Epithelial cell of esophagus (primary cell): ENCODE measurements at places on chromosomes 16 and 17.

DNA sequence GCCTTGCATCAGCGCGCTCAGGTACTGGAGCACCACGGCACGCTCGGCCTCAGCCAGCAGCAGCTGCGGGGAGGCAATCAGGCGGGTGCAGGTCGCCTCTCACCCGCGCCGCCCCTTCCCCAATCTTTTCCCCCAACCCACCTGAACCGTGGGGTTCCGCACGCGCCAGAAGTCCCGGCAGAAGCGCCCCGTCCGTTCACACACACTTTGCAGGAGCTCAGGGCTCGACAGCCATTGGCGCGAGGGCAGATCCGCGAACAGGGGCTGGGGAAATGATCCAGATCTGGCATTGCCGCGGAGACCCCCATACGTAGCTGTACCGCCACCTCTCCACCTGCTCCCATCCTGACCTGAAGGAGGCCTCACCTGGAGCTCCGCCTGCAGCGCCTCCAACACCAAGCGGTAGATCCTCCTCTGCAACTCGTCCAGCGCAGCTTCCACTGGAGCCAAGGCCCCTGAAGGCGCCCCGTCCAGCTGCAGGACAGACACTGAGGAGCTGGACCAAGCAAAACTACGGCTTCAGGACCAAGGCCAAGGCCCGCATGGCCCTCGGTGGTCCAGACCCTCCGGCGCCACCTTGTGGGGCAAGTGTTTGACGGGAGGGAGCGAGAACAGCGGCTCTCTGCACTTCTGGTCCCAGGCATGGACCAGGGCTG is 1.4 kb upstream of the MATCAP1 start:
- peak; percentile 85 for DNase-seq

- no peak for DNase-seq
Measured at GRCh38 chr17:65489413-65490155, 71.9 kb downstream of the AXIN2 start.

- no peak for DNase-seq
Measured at GRCh38 chr17:78913115-78913514, 10.1 kb upstream of the CEP295NL start.

- DNase-seq = no peak
Measured at GRCh38 chr17:48177816-48178215, 70.2 kb downstream of the SNX11 start.

- no peak for DNase-seq
Measured at GRCh38 chr16:23753908-23754593, 775 bp upstream of the CHP2 start.

DNA sequence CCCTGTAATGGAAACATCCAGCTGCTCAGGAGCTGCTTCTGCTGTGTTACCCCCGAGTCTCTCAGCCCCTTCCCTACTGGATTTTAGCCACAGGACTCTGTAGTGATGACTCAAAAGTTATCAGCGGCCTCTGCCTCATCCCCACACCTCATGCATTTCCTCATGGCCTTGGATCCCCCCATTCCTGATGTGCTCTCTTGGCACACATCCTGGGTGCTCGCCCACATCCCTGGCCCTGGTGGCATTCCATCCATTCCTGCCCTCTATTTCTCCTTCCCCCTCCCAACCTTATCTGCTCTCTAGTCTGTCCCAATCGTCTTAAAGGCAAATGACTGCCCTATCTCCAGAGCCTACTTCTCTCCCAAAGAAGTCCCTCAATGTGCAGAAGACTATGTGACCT is 24.6 kb downstream of the MARF1 start:
- DNase-seq = peak; percentile 24

GRCh38 chr16:21253470-21253869 is 20.0 kb downstream of the ANKS4B start:
- no peak for DNase-seq

DNA sequence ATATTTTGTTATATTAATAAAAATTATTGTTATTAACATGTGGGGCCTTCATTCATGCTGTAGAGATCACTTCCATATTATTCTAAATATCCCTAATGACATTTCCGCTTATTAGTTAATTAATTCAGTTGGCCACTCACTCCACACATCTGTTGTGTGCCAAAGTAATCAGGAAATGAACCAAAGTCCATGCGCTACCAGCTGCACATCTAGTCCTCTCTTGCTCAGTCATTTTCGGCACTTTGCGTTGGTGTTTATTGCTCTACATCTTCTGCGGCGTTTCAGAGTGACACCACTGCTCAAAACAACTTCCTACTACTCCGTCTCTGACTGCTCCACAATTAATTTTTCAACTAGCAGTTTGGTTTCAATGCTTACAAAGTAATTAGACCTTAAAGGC is 101.4 kb upstream of the ZFHX3 start:
- DNase-seq = no peak

DNA sequence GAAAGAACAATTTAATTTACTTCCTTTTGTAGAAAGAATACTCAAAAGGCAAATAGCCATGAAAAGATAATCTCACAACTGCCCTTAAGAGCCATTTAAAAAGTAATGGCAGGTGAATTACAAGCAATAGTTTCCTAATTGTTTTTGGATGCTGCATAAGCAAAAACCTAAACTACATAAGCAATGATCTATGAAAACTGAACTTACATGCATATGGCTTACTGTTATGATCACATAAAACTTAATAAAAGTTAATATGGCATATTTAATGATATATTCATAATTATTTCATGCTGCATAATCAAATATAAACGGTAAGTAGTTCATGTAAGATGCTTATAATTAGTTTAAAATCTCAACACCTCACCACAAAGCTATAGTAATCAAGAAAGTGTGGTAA is 18.6 kb downstream of the BRCA1 start:
- DNase-seq = no peak

- no peak for DNase-seq
Measured at GRCh38 chr16:87149051-87149450, 168.1 kb downstream of the C16orf95 start.

DNA sequence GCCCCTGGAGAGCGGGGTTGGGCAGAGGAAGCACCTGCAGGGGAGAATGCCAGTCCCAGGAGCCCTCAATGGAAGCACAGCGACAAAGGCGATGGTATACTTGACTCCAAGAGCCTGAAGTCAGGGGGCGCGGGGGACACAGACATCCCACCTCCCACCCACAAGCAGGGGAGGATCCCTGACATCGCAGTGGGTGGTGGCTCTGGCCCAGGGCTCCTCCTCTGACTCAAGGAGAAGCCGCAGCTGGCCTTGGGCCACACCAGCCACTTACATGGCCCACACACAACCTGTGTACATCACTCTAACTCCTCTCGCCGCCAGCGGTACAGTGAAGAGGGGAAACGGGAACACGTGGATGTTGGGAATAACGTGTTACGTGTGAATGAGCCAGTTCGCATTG is 44.3 kb downstream of the FZD2 start:
- no peak for DNase-seq

DNA sequence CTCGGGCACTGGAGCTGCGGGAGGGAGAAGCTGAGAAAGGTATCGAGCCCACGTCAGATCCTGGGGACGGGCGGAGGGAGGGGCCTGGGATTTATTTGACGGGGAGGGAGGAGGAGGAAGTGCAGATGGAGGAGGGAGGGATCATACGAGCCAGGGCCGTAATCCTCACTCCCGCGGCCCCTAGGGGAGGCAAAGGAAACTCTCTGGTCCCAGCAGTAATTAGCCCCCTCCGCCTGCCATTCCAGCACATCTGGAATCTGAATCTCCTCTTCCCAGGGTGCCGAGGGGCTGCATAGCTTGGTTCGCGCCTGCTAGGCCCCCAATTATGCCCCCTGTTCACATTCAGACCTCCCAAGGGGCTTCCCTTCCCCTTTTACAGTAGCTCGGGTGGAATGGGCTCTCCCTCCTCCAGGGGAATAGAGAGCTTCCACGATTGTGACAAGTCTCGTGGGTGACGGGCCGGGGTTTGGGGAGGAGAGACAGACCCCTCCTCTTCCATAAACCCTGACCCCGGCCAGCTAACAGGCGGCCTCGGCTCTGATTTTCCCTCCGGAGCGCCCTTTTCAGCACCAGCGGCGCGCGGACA is at the start of gene SEZ6L2:
TSS of gene SEZ6L2 (minus strand) at position 35 of the 586 bp plus-strand sequence. CDS start 531 bp downstream, outside the sequence.
- DNase-seq = peak; percentile 96

DNA sequence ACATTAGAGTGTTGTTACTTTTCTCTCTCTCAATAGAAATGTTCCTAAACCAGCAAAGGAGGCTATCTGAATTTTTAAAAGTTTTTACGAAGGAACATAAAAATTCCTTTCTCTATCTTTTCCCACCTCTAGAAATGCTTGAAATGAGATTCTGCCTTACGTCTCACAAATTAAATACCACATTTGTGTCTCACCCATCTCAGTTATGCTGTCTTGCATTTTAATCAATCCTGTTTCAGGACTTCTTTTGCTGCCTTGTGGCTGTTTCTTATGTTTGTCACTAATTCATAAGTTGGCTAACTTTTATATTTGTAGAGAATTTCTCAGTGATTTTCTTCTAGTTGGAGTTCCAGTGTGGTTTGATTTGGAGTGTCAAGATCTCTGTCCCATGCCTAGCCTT is 3.5 kb downstream of the OMG start:
- DNase-seq = no peak

DNA sequence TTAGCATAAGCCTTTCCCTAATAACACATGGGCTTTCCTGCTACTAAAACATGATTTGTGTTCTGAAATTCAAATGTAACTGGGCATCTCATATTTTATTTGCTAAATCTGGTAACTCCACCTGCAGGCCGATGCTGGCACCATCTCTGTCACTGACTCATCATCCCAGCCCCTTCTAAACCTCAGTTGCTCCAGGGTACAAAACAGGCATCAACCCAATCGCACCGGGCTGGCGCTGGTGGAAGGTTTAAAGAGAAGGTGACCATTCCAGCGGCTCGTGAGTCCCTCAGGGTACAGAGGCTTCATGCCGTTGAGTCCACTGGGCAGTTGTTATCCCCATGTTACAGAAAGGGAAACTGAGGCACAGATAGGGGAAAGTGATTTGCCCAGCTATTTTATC is 27.1 kb downstream of the PPL start:
- DNase-seq = peak; percentile 13

- DNase-seq = no peak
Measured at GRCh38 chr17:948284-948852, 31.2 kb downstream of the NXN start.

- DNase-seq = peak; percentile 60
Measured at GRCh38 chr17:3666516-3666915, 1.9 kb downstream of the TAX1BP3 start.

GRCh38 chr17:58480090-58480489 is 8.1 kb downstream of the HSF5 start:
- DNase-seq = no peak

- peak; percentile 43 for DNase-seq
Measured at GRCh38 chr17:4800462-4801196, 1.5 kb downstream of the C17orf114 start.

GRCh38 chr17:60888812-60889709 is 211.4 kb downstream of the BCAS3 start:
- peak; percentile 5 for DNase-seq

DNA sequence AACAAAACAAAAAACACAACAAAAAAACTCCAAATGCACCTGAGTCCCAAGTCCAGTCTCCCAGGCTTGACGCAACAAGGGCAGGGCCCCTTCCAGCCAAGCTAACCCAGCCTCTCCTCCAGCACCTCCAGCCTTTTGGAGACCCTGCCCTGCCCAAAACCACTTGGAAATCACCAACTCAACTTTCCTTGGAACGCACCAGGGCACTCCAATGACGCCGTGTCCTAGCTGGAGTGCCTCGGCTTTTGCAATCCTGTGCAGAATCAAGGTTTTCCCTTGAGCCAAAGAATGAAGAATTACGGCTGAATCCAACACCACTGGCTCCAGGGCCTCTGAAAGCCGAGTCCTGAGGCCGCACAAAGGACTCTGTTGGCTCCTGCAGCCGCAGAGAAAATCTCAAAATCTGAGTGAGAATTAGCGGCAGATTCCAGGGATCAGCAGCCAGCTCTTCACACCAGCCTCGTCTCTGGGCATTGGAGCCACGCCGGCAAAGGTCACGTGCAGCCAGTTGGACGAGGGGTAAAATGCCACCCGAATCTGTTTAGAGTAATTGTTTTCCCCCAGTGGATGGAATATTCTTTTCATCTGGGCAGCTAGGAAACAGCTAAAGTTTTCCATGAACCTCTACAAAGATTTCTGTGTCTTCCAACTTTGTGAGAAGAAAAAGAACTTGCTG is 9.7 kb upstream of the BAIAP2 start:
- DNase-seq = no peak

DNA sequence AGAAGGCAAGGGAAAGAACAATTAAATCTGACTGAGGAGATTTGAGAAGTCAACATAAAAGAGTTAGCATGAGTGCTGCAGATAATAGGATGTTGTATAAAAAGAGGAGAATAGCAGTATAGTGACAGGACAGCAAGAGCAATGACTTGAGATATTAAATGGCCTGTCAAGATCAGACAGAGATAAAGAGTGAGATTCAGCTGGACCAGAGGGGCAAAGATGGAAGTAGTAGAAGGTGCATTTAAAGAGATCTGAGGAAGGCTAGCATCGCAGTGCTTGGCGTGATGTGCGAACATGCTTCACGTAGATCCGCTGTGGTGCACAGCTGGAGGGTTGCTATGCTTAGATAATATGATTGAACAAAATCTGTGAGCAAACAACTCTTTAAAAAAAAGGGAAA is 1422.6 kb upstream of the CDH8 start:
- DNase-seq = no peak

DNA sequence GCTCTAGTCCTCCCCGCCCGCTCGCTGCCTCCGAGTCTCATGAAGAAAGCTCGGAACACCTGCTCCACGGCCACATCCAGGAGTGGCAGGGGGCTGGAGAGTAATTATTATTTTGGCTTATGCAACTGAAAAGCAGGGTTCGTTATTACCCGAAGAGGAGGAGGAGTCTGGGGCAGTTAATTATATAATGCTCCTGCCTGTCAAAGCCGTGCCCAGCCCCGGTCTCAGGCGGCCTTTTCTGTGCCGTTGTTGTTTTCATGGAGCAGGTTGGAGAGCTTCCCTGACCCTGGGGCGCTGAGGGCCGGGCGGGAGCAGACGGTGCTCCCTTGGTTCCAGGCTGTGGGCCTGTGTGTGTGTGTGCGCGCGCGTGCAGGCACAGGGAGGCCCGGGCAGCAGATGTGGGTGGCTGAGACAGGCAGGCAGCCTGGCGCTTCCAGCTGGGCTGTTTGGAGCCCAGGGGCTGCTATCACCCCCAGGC is 2.4 kb downstream of the JPH3 start:
- no peak for DNase-seq

- DNase-seq = no peak
Measured at GRCh38 chr17:58538811-58539409, 24.5 kb upstream of the MTMR4 start.

DNA sequence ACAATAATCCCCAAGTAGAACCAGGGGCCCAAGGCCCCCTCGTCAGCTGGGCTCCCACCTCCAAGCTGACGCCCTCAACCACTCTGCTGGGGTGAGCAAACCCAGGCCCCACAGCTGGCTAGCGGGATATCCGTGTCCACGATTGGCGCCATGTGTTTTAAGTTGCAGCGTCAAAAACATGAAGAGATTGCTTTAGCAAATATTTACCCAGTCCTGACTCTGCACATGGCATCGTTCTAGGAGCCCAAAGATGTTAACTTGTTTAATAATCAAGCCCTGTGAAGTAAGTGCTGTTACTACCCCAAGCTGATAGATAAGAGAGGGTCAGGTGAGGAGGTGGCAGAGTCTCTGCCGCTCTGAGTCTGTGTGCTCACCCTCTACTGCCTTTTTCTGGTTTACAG is 344 bp upstream of the SEPTIN12 start:
- no peak for DNase-seq
